ENCODE measurements at places on chromosomes 7 and 10.

DNA sequence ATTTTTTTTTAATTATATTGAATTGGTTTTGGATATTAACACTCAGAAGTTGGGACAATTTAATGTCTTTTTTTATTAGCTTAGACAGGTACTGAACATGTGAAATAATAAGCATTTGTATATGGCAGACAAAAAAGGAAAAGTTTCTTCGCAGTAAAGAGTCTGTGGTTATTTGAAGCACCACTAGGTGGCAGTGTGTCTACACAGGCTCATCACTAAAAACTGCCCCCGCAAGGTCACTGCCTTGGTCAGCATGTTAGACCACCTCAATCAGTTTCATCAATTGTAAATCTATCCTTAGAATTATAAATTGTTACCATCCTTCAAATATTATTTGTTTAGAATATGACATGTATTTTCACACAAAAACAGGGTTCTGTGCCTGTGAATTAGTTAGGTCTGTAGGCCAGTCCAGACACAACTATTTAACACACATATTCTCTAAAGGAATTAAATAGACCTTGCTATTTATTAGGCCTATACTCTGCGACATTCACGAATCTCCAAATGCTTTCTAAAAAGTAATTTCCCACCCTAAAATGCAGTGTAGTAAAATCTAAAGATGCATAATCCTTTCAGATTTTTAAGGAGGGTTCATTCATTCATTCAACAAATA, 17.0 kb downstream of the PNLIPRP3 start:
- peak; percentile 7 for DNase-seq

GRCh38 chr7:37211097-37211880, 237.4 kb downstream of the ELMO1 start:
- no peak for DNase-seq

GRCh38 chr10:133215586-133215985, 14.4 kb upstream of the UTF1 start:
- DNase-seq, result no peak

DNA sequence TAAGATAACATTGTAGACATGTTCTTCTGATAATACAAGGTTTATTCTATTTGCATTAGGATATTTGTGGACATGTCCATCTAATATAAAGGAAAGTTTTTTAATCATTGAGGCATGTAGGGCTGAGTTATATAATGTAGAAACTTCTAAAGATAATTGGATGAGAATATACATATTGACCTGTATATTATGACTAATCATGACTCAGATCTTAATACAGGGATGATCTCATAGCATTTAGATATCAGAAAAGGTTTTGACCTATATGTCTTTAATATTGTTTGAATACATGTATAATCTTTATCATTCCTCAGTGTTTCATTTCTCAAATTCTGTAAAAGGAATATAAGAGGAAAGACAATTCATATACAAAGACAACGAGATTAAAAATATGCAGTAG, 39.2 kb downstream of the CD36 start:
- DNase-seq, result no peak

DNA sequence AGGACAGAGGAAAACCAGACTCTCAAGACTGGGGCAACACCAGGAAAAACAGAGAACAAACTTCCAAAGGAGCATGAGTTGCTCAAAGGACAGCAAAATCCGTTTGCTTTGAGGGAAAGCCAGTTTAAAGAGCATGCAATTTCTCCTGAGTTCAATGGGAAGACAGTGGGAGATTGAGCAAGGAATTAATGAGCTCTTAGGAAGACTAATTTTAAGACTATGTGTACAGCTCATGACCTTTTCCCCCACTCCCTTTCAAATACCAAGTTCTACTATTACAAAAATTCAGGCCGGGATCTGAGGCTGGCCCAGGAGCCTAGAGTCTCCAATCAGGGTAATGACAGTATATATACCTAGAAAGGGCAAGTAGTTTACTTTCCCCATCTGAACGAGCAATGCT, 79.2 kb downstream of the EPDR1 start:
- no peak for DNase-seq

- DNase-seq, result no peak
Observed at GRCh38 chr7:104176332-104176731, 31.5 kb downstream of the ORC5 start.

- DNase-seq, result no peak
Observed at GRCh38 chr10:119288574-119289001, 81.2 kb downstream of the GRK5 start.

GRCh38 chr10:71978988-71979691, 14.9 kb downstream of the CHST3 start:
- DNase-seq, result no peak

DNA sequence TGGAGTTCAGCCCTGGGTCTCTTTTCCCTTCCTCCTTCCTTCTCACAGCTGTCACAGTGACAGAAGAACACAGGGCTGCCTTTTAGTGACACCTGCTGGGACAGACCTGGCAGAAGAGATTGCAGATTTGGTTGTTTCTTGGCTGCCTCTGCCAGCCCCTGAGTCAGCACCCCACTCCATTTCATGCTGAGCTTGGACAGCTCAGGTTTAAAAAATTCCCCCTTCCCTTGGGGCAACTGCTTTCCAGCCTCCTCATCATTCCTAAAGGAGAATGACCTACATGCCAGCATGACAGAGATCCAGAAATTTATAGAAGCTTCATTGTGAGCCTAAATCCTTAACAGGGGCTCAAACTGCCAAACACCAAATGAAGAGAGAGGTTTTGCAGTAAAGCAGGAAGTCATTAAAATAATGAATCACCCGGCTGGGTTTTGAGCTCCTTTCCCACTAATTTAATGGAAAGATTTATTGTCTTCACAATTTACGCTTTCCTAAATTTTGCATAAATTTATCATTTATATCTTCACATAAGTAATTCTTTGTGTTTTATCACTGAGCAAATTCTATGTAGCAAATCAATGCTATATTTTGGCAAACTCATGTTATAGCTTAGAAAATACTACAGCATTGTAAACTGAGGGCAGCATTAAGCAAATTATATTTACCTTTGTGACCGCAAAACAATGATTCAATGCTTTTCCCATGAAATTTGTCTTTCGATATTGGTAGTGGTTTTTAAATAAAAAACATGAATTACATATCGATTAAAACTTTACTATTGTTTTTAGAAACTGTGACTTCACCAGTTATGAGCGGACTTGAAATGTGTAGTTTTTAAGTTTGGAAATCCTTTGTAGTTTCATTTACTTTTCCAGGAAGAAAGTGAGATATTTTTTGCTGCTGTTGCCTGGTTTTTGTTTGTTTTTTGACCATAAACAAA, 399.5 kb upstream of the ANKRD30A start:
- DNase-seq, result peak; percentile 85

GRCh38 chr7:116691664-116692063, 19.7 kb downstream of the MET start:
- no peak for DNase-seq

DNA sequence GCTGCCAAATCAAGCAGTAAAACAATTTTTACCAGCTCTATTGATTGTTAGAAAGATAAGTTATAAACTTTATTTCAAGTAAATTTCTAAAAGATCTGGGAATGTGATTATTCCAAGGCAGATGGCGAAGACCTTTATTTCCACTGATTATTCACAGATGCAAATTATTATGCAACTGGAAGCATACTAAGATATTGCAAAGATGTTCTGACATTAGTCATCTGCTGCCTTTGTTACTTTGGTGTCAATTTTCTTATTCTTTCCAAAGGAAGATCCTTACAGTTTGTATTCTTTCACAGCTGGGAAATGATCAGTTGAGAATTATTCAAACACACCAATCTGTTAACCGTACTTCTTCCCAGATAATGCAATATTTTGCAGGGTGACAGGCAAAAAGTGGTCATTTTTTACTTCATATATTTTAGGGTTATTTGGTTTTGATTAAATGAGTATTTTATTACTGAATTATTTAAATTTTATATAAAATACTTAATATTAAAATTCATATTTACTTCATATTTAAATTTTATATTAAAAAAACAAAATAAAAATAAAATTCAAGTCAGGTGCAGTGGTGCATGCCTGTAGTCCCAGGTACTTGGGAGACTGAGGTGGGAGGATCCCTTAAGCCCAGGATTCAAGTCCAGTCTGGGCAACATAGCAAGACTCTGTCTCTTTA, 171.3 kb downstream of the FZD1 start:
- peak; percentile 84 for DNase-seq

- DNase-seq, result no peak
Observed at GRCh38 chr7:1236132-1236661, 3.5 kb downstream of the UNCX start.

- peak; percentile 68 for DNase-seq
Observed at GRCh38 chr10:31599626-31600504, 280.8 kb downstream of the ZEB1 start.

DNA sequence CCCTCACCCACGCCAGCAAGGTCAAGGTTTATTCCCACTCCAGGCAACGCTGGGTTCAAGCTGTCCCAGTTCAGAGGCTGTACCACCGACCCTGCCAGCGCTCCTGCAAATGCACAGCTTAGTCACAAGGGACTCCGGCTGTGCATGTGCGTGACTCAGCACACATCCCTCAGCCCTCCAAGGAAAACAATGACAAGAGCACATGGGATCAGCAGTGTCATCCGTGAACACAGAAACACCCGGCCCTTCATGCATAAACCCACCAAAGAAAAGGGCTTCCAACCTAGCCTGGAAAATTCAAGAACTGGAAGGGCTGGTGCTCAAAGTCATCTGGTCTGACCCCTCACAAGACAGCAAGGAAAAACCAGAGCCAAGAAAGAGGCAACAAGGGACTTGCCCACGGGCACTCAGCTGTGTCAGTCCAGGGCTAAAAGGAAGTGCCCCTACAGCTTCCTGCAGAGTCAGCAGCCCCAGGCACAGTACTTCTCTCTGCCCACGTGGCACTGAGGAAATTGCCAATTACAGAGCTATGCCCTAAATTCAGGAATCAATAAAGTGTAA, 106.1 kb downstream of the KCNMA1 start:
- DNase-seq, result peak; percentile 57

GRCh38 chr7:132756484-132756990, 180.3 kb upstream of the PLXNA4 start:
- no peak for DNase-seq

GRCh38 chr10:91071786-91072185, 148.7 kb upstream of the PCGF5 start:
- DNase-seq, result no peak

DNA sequence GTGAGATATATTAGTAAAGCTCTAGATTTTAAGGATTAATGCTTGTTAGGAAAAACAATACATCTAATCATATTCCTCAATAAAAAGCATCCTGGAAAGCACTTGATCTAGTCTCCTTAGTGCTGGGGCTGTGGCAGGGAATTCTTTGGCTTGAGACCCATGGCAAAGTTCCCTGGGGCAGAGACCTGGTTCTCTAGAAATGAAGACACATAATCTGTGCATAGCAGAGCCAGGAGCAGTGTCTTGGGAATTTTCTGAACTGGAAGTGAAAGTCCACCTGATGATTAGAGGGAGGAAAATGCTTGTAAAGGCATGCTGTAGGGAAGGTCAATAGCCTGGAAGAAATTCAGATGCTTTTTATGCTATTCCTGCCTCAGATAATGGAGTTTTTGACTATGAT, 247.4 kb downstream of the CDK14 start:
- DNase-seq, result peak; percentile 10

GRCh38 chr10:60818134-60818770, 40.0 kb downstream of the CDK1 start:
- DNase-seq, result no peak

GRCh38 chr10:46325021-46325420, 38.2 kb downstream of the ANTXRL start:
- no peak for DNase-seq

DNA sequence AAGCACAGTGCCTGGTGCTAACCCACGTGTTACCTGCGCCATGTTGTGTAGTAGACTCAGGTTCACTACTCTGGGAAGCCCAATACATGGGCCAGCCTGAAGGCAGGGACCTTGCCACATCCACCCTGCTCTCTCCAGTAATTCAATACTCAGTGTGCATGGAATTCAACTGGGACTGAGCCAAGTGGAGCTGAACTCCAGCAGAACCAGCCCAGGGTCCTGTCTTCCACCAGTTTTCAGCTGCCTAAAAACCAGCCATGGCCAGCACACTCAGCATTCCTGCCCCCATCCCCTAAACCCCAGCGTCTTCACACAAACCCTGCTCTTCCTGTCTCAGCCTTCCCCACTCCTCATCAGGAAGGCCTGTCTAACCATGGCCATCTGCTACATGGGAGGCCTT, 15.4 kb downstream of the FGF8 start:
- DNase-seq, result no peak

DNA sequence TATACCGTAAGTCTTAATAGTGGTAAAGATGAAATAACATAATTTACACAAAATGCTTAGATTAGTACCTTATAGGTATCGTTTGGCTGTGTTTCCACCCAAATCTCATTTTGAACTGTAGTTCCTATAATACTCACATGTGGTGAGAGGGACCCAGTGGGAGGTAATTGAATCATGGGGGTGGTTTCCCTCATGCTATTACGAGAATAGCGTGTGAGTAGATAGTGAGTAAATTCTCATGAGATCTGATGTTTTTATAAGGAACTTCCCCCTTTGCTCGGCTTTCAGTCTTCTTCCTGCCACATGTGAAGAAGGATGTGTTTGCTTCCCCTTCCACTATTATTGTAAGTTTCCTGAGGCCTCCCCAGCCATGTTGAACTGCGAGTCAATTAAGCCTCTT, 426.3 kb upstream of the POT1 start:
- no peak for DNase-seq

DNA sequence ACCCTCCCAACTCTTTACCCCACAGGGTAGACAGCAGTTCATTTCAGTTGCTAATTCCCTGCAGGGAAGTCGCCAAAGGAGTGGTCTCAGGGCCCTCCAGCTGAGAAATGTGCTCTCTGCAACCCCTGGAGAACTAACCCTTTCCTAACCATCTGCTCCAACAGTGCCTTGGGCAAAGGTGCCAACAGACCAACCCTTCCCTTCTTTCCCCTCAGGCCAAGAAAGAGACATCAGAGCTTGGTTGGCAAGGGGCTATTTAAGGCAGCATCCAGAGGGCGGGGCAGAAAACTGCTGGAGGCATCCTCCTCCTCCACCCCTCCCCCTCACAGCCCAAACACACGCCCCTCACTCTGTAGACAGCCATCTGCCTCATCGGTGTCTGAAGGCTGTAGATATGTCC, 1.7 kb downstream of the SORBS1 start:
- DNase-seq, result no peak

DNA sequence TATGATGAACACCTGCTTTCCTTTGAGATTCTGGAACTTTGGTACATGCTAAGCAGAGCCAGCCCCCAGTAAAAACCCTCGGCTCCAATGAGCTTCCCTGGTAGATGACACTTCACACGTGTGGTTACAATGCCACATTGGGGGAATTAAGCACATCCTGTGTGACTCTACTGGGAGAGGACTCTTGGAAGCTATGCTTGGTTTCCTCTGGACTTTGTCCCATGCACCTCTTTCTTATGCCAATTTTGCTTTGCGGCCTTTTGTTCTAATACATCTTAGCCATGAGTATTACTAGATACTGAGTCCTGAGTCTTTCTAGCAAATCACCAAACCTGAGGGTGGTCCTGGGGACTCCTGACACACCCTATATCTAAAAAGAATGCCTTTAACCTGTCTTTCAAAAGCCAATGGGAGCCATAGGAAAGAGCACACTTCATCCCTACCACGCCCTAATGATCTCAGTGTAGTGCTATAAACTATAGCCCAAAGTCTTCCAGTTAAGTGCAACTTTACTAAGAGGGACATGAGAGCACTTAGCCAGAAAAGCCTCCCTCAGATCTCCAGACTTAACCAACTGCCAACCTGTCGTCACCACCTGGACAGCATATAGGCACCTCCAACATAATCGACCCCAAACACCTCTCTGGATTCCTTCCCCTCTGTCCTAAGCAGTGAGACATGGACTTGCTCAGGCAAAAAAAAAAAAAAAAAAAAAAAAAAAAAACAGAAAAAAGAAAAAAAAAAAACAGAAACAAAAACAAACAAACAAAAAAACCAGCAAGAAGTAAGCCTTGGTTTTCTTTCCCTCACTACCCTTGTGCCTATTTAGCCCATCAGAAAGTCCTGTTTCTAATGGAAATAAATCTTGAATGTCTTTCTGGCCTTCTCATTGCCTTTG, 37.4 kb downstream of the CCDC6 start:
- DNase-seq, result peak; percentile 7

All from NCI-H2171 treated with DMSO at 0.1 percent for 48 hours (cell line).